ENCODE measurements at places on chromosomes 1 and 21.

- DNase-seq: no peak
These were observed 8.3 kb upstream of the KANK4 start for GRCh38 chr1:62327360-62328055.

- peak; percentile 49 for DNase-seq
These were observed 940 bp downstream of the SOX13 start for GRCh38 chr1:204073837-204074273.

- no peak for DNase-seq
These were observed 53.6 kb upstream of the ARTN start for GRCh38 chr1:43879996-43880395.

DNA sequence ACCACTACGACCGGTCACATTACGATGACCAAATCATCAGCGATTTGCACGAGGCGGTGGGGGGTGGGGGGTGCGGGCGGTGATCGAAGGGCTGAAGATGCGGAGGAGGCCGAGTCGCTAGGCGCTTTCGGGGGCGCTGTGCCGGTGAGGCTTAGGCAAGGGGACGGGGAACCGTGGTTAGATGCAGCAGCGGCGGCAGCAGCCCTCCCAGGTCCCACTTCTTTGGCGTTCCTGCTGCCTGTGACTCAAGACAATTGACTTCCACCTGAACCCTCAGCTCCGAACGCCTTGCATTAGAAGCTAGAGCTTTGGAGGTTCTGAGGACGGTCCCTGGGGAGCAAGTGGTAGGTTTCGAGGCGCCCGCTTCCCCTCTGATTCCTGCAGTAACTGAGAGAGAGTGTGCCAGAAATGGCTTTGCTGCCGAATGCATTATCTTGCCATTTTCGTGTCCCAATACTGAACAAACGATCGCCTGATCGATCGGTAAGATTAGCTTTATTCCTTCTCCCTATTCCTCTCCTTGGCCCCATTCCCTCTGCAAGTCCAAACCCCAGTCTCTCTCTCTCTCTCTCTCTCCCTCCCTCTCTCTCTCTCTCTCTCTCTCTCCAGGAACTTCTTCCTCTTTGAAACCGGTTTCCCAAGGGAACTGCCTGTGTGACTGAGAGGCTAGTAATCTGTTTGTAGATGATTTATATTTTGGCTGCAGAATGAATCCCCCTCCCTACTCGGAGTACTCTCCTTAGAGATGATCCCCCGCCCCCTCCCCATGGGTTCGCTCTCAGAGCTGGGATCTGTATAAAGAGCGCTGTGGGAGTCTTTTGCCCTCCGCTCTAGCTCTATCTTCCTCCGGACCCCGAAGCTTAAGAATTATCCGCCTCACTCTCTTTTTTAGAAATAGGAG, 735 bp upstream of the BRINP3 start:
- DNase-seq: no peak

DNA sequence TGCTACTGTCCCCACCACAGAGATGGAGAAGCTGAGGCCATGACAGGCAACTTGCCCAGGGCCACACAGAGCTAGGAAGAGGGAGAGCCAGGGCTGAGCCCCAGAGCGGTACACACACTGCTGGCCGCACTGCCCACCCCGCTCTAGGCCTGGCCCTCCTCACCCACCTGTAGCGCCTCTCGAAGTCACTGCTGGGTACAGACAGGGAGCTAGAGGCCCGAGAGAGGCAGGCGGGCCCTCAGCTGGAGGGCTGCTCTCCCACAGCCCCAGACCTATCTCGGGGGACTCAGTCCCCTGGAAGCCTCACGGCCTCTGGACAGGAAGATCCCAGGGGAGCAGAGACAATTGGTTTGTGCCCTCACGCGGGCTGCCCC, 17.3 kb upstream of the PLEKHG5 start:
- no peak for DNase-seq

- DNase-seq: no peak
These were observed 99.6 kb downstream of the EIF4G3 start for GRCh38 chr1:21077085-21077484.

- DNase-seq: peak; percentile 45
These were observed 189.7 kb downstream of the SEC16B start for GRCh38 chr1:177780096-177780700.

DNA sequence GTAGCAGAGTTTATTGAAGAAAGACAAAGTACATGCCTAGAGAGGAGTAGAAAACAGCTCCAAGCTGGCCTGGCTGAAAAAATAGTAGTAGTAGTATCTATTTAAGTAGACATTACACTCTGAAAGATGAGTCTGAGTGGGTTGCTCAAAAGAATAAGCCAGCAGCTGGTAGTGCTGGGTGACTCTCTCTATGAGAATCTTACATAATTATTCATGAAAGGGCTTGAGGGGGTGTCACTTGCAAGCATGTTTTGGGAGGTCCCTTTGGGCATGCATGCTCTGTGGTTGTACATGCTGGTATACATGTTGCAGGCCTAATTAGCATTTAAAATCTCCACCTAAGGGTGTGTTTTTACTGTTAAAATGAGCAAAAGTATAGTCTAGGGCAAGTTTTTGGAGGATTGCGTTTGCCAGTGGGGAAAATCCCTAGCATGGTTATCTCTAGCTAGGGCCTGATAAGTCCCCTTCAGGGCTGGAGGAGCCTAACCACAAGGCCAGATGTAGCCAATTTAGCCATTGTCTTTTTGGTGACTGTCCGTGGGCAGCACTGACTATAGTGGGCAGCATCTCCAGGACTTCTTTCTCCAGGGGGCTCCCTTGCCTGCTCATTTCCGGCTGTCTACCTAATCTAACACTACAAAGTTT, 11.0 kb upstream of the FCGR2A start:
- DNase-seq: no peak

DNA sequence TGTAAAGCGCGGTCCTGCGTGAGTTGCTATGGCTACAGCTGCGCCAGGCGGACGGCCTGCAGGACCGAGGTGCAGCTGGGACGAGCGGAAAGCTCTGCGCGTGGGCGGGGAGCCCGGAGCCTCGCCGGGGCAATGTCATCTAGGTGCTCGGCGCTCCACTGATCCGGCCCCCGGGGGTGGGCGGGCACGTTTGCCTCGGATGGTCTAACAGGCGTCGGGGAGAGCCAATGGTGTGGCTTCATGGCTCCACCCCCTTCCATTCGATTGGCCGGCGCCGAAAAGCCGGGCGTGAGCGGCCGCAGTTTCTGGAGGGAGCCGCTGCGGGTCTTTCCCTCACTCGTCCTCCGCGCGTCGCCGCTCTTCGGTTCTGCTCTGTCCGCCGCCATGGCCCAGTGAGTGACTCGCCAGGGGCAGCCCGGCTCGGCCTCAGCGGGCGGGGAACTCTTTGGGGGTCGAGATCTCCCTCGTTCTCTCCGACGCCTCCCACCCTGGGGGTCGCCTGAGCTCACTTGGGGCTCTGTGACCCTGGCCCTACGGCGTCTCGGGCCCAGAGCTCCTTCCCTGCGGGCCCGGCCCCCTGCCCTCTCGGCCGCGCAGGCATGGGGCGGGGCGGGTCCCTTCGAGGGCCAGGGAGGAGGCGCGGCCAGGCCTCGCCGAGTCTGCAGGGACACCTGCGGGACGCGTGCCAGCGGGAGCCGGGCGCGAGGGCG, at the start of gene PGD:
PGD (plus strand) TSS at position 331 of the 710 bp plus-strand sequence; CDS start at position 385, 54 bp downstream.
- peak; percentile 99 for DNase-seq

- no peak for DNase-seq
These were observed 31.3 kb downstream of the VTCN1 start for GRCh38 chr1:117179471-117179870.

DNA sequence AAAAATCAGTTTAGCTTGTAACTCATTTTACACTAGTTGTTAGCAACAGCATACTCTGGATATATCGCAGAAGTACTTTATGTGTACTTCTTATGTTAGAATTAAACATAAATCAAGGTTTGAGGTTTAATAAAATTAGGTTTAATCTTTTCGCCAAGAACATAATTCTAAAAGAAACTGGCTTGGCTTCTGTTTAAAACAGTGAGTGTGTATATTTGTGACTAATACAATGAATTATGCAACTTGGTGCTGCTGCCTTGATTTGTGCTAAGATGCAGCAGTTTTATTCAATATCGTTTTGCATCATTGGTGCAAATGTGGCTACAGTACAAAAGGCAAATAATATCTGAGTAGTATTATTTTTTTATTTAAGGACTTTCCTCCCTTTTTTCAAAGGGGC, 44.8 kb downstream of the USP25 start:
- no peak for DNase-seq

GRCh38 chr1:199954699-199955098, 72.8 kb upstream of the NR5A2 start:
- peak; percentile 82 for DNase-seq

DNA sequence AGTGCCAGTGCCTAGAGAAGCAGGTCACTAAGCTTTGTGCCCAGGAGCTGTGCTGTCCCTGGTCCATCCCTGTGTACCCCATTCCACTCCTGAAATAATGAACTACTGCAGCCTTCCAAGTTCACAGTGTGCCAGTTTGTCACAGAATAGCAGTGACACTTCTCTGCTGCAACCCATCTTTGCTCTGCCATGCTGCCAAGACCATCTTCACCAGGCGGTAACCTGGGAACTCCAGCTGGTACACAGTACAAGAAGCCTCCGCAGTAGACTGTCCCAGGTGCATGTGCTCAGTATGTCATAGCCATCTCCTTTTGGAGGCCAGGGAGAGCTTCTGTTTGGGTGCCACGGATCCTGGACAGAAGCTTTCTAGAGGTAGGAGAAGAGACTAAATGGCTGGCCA, 138.0 kb downstream of the DHRS3 start:
- no peak for DNase-seq

GRCh38 chr1:48676822-48677221, 99.9 kb downstream of the BEND5 start:
- DNase-seq: peak; percentile 74

DNA sequence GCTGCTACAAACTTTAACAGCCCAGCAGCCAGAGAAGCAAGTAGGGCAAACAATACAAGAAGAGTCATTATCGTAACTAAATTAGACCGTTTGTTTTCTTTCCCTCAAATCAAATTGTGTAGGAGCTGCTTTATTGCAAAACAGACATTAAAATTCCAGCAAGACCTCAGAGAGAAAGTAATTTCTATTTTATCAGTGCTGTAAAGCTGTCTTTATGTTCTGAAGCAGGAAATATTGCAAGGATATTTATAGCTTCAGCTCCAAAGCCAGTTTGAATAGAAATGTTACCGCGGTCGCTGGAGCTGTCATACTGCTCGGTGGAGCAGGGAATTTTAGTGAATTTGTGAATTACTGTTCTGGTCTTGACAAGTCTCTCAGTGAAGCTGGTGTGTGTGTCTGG, 503.8 kb upstream of the PLXNA2 start:
- DNase-seq: no peak
